ENCODE measurements at places on chromosomes 13 and 19.

- DNase-seq = no peak
Observed at GRCh38 chr13:20349564-20350381, 117.7 kb upstream of the GJB6 start.

DNA sequence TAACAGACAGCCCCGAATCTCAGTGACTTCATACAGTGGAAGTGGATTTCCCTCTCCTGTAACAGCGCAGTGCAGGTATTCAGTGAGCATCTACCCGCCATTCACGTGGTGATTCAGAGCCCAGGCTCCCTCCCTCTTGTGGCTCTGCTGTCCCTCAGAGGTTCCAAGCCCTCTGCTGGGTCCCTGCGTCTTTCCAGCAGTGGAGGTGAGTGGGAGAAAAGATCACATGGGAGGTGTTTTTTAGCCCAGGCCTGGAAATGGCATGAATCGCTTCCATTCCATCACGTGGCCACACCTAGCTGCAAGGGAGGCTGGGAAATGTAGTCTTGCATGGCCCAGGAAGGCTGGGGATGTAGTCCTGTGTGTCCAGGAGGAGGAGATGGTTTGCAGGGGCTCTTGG, 61.4 kb downstream of the DPF1 start:
- DNase-seq = no peak

DNA sequence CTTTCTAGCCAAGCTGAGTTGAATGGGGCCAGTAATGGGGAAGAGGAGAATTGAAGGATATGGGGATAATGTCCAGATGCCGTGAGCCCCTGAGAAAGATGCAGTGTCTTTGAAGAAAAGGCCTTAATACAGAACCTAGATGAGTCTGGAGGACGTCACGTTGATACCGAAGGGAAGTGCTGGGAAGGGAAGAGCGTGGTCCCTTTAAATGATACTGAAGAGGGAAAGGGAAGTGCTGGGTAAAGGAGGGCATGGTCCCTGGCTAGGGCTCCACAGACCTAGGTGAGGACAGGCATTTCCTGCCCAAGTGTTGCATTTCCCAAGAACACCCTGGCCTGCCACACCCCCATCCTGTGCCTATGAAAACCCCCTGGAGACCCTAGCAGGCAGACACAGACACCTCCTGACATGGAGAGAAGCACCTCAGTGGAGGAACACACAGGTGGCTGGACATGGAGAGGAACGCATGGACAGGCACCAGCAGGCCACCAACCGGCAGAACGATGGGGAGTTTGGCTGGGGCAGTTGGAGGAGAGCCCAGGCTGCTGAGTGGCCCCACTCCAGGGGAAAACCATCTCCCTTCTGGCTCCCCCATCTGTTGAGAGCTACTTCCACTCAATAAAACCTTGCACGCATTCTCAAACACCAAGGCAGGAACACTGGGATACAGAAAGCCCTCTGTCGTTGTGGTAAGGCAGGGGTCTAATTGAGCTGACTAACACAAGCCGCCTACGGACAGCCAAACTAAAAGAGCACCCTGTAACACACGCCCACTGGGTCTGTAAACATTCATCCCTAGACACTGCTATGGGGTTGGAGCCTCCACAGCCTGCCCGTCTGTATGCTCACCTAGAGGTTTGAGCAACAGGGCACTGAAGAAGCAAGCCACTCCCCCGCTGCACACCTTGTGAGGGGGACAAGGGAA, 34.9 kb upstream of the POMP start:
- DNase-seq = no peak

DNA sequence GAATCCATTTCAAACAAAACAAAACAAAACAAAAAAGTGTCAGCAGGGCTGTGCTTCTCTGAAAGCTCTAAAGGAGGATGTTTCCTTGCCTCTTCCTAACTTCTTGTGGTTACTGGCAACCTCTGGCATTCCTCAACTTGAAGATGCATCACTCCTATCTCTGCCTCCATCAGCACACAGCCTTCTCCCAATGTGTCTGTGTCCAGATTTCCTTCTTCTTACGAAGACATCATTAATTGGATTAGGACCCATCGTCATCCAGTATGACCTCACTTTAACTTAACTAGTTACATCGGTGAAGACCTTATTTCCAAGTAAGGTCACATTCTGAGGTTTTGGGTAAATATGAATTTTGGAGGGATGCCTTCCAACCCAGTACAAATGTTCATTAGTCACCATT, 33.8 kb upstream of the GTF2F2 start:
- DNase-seq = no peak

DNA sequence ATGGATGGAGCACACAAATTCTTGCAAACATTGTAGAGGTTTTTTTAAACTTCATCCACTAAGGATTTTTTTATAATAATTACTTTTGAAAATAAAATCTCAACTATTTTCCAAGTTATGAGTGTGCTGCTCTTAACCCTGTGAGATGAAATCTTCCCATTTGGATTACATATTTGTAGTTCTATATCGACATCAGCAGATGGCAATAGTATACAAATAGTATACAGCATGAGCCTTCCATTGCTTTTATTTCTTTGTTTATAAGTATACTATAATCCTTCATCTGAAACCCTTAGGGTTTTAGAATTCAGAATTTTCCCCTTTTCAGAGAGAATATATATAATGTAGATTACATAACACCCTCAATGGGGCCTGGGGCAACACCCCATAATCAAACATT, 70.5 kb downstream of the GJA3 start:
- no peak for DNase-seq

GRCh38 chr13:19993024-19993423, 34.5 kb downstream of the ZMYM2 start:
- DNase-seq = no peak

Measured in activated CD4-positive, alpha-beta T cell treated with anti-CD3 and anti-CD28 coated beads for 24 hours (primary cell).